Skin of body (tissue), 3 donors: ENCODE measurements at places on chromosomes 3 and 15.

DNA sequence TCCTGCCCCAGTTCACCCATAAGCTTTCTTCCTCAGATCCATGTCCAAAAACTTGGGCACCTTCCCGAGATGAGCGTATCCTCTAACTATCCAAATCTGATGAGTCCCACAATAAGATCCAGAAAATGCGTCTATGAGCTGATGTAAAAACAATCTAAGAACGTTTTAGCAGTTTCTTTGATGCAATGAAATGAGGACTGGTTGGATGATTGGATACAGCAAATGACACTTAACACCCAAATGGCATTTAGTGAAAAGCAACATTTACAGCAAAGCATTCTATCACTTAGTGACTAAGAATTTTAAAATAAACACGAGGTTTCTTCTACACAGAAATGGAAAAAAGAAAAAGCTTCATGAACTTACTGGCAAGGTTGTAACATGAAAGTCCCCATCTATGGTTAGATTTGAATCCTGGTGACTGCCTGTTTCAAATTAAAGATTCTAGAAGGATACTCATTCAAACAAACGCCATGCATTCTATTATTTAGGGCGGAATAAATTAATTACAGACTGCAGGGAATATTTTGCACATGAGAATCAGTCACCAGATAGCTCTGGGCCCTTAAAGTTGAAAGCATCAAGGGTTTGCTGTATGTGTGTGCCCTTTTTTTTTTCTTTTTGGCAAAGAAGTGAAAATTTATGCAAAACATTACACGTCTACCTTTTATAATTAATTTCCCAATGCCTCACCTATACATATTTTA lies 598.6 kb downstream of the FOXP1 start:
- DNase-seq, result no peak

- DNase-seq, result no peak
Observed at GRCh38 chr15:61188168-61188567, 40.9 kb downstream of the RORA start.

GRCh38 chr15:36389107-36389506 lies 190.3 kb upstream of the CDIN1 start:
- DNase-seq, result no peak

GRCh38 chr3:56724676-56725075 lies 41.6 kb upstream of the TASOR start:
- no peak for DNase-seq

DNA sequence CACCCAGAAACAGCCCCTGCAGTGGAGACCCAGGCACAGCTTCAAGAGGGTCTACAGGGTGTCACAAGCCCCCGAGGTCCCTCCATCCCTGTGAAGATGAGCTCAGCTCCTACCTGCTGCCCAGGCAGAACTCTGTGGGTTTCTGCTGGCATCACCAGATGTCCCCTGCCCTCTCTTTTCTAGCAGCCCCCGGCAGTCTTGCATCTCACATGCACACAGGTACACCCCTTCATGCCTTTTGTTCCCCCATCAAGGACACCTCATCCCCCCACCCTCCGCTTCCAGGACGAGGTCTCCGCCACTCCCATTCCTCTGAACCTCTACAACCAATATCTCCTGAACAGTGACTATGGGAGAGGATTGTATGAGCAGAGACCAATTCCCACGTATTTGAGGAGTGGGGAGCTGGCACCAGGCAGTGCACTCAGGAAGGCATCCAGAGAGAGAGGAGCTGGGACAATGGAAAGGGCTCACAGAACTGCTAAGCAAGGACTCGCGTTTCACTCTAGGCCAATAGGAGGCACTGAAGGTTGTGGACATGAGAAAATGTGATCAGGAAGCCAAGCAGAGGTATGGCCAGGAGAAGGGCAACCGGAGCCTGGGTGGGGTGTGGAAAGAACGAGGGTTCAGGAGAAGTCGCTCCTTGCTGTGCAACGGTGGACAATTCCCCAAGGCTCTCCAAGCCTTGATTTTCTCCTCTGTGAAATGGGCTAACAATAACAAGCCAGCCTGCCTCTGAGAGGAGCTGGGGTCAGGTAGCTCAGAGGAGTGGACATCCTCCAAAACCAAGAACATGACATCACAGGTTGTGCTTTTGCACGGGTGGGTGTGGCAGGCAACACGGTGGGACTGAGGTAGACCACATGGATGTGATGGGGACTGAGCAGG lies 115.2 kb downstream of the CHSY1 start:
- DNase-seq, result no peak

DNA sequence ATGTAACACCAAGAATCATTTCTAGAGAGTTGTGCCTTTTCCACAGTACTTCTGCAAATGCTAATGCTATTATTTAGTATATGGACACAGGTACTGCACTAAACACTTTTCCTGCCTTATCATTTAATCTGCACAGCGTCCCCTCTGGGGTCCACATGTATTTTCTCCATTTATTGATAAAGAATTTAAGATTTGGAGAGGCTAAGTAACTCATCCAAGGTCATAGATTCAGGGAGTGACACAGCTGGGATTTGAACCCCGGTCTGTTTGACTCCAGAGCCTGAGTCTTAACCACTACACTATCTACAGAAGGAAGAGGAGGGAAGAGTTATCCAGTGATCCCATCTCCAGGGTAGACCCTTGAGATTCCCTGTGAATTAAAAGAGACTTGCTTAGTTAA lies 24.9 kb upstream of the TPRG1 start:
- DNase-seq, result no peak

DNA sequence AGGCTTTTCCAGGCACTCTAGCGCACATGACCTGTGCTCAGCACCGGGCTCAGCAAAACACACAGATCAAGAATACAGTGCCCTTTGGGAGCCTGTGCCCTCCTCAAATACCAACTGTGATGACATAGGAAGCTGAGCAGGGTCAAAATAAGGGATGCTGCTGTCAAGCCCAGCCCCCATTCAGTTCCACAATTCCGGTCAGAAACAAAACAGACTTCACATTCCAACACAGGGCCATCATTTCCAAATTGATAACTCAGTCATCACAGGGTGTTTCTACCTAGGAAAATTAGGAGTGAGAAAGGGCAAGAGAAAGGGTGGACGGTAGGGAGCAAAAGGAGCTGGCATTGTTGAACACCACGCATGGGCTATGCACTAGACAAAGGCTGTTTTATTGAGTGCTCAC lies 158.4 kb upstream of the CCDC54 start:
- DNase-seq, result no peak

GRCh38 chr15:67674983-67675382 lies 132.5 kb downstream of the MAP2K5 start:
- no peak for DNase-seq

DNA sequence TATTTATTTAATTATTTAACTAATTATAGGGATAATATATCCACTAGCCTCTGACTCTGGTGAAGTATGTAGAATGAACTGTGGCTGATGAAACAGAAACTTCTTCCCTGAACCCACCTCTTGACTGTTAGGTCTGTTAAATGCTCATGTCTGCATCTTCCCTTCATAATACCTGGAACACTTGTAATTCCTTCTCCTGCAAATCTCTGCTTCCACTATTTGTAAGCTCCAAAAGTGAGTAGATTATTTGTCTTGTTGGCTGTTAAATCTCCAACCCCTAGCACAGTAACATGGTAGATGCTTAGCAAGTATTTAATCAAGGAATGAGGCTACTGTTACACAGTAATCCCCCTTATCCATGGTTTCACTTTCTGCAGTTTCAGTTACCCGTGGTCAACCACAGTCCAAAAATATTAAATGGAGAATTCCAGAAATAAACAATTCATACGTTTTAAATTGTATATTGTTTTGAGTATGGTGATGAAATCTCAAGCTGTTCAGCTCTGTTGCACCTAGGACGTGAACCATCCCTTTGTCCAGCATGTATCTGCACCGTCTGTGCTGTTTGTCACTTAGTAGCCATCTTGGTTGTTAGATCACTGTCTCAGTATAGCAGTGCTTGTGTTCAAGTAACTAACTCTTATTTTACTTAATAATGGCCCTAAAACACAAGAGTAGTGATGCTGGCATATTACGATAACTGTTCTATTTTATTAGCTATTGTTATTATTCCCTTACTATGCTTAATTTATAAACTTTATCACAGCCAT lies 5.7 kb downstream of the TTBK2 start:
- no peak for DNase-seq

- DNase-seq, result no peak
Observed at GRCh38 chr3:164208048-164208447, 870.2 kb downstream of the SI start.

- DNase-seq, result peak; percentile 33
Observed at GRCh38 chr3:29486096-29486495, 205.2 kb downstream of the RBMS3 start.

- no peak for DNase-seq
Observed at GRCh38 chr3:13119471-13120220, 46.4 kb upstream of the IQSEC1 start.

DNA sequence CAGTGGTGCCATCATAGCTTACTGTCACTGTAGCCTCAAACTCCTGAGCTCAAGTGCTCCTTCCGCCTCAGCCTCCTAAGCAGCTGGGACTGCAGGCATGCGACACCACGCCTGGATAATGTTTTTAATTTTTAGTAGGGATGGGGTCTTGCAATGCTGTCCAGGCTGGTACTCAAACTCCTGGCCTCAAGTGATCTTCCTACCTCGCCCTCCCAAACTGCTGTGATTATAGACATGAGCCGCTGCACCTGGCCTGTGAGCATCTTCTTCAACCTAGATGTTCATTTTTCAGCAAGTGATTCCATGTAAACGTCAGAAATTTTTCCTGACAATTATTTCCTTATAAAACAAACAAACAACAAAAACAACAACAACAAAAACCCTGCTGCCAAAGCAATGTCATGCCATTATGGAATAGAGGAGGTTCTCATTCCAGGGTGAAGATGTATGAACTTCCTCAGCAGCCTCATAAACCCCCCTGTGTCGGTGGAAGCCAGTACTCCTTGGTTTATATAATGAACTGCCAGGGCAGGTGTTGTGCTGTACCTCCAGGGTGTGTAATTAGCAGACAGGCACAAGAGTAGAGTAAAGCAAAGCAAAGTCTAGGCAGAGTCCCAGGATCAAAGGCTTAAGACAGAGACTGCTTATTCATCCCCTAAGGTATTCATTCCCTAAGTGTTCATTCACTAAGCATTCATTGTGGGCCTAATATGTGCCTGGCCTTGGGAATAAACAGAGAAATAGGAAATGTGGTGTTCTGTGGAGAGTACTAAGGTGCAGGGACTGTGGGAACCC lies 44.6 kb downstream of the NR2C2 start:
- no peak for DNase-seq

- no peak for DNase-seq
Observed at GRCh38 chr3:40336511-40337135, 27.1 kb downstream of the EIF1B start.

DNA sequence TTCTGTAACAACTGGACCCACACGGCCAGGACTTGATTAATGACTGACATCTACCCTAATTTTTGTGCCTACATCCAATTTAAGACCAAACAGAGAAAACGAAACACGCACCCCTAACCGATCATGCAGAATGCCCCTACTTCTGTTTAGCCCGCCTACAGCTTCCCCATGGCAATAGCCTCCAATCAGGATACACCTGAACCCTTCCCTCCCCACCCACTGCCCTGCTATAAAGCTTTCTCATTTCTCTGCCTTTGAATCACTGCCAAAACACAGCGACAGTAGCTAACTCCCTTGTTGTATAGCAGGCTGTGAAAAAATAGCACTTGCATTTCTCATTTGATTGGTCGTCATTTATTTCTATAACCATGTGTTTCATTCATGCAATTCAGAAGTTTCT lies 45.2 kb upstream of the DPPA4 start:
- no peak for DNase-seq

DNA sequence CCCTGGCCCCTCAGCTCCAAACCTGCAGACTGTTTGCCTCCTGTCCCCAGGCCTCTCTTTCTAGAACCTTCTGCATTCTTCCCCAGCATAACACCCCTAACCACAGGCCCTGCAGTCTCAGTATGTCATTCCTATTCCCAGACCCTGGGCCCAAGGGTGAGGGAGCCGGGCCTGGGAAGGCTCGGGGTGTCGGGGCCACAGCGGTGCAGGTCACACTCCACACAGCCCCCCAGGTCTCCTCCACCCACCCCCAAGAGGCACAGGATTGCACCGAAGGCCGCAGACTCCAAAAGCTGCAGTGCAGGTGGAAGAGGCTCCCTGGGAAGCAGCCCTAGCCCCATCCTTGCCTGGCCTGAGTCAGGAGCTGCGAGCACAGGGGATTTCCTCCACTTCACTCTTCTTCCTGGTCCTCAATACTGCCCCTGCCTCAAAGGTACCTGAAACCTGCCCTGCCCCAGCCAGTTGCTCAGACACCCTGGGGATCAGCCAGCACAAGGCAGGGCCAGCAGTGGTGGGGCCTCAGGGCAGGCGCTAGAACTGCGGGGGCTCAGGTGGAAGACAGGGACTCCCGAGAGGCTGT lies 31.1 kb downstream of the TNK2 start:
- DNase-seq, result no peak

DNA sequence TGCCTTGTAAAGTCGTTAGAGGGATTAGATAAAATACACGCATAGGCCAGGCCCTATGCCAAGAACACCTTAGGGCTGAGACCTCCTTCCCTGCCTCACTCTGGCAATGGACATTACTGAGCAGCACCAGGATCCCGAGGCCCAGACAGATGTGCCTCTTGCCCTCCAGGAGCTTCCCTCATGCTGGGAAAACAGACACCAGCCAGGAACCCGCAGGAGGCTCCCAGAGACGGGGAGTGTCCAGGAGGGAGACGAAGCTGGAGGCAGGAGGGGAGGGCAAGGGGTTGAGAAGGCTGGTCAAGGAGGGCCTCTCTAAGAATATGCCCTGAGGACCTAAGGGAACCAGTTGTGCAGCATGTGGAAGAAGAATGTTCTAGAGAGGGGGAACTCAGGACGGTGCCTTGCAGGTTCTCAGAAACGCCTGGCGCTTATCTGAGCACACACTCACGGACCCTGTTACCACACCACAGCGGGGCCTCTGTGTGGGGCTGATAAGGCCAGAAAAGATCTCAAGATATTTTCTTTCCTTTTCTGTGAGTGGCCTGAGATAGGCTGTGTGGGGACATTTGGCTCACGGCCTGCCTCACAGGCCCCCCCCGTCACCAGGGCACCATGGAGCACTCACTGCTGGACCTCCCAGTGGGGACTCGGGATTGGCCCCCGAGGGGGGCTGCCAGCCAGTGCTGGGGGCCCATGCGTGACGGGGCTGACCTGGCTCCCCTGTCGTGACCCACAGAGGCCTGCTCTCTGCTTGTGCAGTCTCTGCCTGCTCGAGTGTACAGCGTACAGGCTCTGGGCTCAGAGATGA lies 22.0 kb upstream of the CYP11A1 start:
- DNase-seq, result no peak

- DNase-seq, result no peak
Observed at GRCh38 chr15:39459548-39459947, 121.3 kb upstream of the THBS1 start.

DNA sequence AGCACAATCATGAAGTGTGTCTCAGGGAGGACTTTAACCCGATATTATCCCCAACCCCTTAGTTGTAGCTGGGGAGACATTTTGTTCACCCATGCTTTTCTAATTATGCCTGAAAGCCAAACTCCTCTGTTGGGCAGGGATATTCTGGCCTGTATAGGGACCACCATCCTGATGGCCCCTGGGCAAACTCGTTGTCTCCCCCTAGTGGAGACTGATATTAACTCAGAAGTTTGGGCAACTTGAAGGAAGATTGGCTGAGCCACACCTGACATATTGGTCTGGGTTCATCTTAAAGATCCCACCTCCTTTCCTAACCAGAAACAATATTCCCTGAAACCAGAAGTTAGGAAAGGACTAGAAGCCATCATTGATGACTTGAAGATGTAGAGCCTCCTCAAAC lies 42.3 kb downstream of the TM4SF18 start:
- no peak for DNase-seq

- DNase-seq, result no peak
Observed at GRCh38 chr3:5186089-5186857, 1.2 kb upstream of the EDEM1 start.

- no peak for DNase-seq
Observed at GRCh38 chr3:70421506-70421905, 109.1 kb upstream of the MDFIC2 start.

GRCh38 chr3:95705786-95706418 lies 1108.5 kb upstream of the EPHA6 start:
- DNase-seq, result no peak
